ENCODE measurements at places on chromosomes 1 and 21.

GRCh38 chr21:33734291-33734690 lies 92.0 kb downstream of the ITSN1 start:
- DNase-seq, result no peak

GRCh38 chr1:167392200-167392696 lies 126.1 kb downstream of the CD247 start:
- DNase-seq, result no peak

DNA sequence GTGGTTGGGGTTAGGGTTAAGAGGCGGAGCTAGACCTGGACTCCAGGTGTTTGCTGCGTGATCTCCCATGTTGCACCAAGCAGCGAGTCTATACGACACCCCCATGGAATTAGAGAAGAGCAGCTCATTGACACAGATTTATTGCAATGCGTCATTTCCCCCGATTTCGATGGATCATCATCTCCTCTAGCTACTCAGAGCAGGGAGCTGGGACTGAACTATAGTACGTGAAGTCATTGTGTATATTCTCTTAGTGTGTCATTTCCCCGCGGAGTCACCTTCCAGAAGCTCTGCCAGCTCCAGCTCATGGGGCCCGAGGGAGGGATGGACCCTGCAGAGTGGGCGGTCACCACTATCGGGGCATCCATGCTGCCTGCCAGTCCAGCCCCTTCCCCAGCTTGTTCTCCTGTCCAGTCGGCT lies 7.5 kb upstream of the C2CD2 start:
- DNase-seq, result no peak

GRCh38 chr1:164673584-164674214 lies 114.7 kb downstream of the PBX1 start:
- no peak for DNase-seq

DNA sequence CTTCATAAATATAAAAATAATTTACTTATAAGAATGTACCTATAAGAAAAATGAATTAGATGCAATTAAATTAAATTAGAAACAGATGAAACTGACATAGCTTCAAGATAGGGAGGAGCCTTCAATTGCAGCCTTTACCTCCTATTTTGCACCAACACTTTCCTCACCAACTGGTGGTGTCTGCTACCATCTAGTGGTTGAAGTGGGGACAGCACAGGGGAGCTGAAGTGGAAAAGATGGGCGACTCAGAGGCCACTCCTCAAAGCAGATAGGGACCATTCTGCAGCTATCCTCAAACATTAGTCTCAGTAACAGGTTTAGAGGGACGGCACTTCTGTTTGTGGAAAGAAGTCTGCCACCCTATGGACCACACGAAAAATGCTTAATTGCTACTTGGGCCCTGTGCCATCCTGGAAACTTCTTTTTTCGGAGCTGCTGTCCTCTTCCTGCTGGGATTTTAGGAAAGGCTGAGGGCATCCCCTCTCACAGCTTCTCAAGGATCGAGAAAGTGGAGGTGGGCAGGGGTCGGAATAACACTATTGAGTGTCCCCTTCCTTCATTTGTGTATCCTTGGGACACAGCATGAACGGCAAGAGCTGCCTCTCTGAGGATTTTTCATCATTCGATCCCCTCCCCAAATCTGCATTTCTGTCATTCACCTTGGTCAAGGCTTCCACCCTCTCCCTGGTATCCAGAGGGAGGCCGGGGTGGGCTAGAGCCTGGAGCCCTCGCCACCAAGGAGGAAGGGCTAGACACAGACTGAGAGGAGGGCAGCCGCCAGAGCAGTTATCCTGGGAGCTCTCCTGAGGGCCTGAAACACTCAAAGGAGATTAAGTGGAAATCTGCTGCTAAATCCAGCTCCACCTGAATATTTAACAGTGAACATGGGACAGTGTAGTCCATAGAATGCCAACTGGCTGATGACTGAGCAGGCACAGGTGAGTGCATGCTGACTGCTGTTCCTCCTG lies 9.6 kb downstream of the PROK1 start:
- DNase-seq, result no peak

DNA sequence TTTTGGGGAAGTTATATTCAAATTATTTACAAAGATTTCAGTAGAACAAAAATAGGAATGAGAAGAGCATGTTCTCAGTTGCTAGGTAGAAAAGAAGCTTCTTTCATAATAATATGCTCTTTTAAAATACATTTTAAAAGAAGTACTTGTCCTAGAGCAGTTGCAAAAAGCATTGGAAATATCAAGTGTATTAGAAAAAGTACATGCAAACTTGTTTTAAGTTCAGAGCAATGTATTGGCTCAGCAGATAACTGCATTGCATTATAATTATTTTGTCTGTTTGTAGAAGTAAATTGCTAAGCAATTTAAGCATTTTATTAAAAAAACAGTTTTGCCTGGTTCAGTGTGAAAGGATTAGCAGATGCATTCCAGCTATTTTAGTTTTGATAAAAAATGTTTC lies 806.4 kb downstream of the USP25 start:
- no peak for DNase-seq

DNA sequence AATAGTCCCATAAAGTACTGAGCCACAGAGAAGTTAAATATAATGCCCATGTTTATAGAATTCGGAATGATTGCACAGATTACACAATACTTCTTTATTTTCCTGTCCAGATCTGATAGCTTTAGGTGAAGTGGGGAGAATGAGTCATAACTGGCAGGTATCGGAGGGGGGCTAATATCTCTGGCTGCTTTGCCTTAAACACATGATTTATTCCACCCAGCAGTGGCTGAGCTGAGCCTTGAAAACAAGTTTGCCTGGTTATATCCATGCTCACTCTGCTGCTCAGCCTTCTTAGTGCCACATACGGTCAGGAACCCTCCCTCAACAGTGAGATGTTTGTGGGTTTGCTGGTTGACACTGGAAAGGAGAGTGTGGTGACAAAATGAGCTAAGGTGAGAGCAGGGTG lies 119.7 kb upstream of the ZNF648 start:
- DNase-seq, result no peak

DNA sequence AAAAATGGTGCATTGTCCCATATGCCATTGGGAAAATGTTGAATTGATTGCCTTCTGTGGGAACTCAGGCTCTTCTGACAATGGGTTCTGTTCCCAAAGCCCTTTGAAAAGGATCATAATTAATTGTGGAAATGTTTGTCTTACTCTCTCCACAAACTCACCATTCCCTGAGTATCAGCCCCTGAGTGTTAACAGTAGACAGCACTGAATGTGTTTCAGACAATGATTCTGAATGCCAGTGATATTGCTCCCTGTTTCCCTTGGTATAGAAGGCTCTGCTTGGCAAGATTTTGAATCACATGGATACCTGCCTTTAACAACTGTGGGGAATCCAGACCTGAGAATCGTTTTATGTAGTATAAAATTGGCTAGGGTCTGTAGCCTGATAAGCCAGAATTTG lies 1096.8 kb downstream of the ADGRL2 start:
- DNase-seq, result no peak

DNA sequence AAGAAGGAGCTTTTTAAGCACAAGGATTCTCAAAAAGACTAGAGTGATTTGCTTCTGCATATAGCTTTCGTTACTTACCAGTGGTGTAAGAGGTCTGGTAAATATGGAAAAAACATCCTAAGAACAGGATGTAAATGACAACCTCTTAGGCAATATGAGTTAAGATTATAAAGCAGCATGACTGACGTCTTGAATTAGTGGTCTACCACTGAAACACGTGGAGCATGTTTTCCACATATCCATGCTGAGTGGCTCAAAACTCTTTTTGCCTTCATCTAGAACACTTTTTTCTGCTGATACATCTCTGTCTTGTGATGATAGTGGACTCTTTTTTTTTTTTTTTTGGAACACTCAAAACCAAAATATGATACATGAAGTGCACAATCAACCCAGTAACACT lies 44.6 kb downstream of the RCAN1 start:
- no peak for DNase-seq

- no peak for DNase-seq
Measured at GRCh38 chr1:43938892-43939587, 5.4 kb downstream of the ARTN start.

DNA sequence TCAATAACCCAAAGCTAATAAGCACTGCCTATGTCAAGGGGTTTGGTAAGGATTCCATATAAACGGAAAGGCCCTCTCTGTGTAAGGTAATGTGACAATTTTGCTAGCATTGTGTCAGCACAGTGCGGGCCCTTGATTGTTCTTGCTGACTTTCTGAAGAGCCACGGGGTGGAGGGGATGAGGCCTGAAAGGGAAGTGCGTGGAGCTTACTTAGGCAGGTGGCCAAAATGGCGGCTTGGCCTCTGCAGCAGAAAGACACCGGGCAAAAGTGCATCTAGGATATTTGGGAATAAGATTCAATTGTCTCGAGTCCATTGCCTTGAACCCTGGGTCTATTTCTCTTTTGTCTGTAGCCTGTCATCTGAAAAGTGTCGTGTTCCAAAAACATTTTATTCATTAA lies 114.3 kb downstream of the TGFB2 start:
- DNase-seq, result no peak

DNA sequence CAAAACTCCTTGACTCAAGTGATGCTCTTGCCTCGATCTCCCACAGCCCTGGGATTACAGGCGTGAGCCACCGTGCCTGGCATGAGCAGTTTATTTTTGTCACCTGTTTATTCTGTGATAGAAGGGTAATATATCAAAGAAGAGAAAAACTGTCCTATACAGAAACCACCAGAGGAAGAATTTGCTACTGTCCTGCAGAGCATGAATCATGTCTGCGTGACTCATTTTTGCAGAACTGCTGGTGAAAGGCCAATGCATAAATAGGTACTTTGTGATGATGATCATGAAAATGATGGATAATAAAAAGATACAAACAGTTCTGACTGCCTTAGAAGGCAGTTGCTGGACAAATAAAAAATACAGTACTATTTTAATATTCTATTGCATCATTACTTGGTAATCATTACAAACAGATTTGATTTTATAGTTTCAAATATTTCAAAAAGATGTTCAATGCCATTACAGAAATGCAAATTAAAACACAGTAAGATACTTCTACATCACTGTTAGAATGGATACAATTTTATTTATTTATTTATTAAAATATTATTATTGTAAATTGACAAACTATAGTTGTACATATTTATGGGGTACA lies 26.5 kb downstream of the RIPPLY3 start:
- no peak for DNase-seq

- no peak for DNase-seq
Measured at GRCh38 chr1:68011657-68012375, 38.6 kb downstream of the DIRAS3 start.

- no peak for DNase-seq
Measured at GRCh38 chr1:151618470-151618869, 6.6 kb downstream of the SNX27 start.

GRCh38 chr1:99726818-99727217 lies 39.6 kb downstream of the FRRS1 start:
- DNase-seq, result no peak

DNA sequence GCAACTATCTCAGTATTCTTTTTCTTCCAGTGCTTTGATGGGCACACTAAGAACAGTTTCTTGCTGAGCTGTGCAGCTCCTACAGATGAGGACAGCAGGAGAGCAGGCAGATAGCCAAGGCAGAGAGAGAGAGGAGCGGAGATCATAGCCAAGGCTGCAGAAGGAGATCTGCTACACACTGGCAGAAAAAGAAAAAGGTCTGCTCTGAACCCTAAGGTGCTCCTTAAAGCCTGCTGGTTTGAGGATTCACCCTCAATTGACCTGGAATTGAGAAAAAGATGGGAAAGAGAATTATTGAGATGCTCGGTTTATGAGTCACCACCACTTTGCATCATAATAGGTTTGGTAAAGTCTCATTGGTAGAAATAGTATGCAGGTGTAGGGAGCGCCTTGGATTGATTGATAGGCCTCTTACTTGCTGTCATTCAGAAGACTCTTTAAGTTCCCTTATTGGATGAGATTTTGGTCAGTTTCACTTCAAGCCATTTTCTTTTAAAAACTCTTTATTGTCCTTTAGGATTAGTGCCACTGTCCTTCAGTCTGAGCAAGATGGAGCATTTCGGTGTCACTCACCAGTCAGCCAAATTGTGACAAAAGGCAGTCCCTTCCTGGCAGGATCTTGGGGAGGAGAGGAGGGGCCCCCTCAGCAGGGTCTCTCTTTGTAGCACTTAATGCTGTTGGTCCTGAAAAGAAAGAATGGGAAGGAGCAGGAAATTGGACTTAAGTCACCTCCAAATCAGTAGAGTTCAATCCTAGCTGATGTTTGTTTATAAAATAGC lies 685.0 kb downstream of the ADGRL2 start:
- no peak for DNase-seq

GRCh38 chr1:230172016-230172537 lies 105.0 kb downstream of the GALNT2 start:
- DNase-seq, result no peak

- no peak for DNase-seq
Measured at GRCh38 chr1:65316233-65316632, 6.9 kb downstream of the DNAJC6 start.

GRCh38 chr1:31734582-31735107 lies 29.5 kb downstream of the ADGRB2 start:
- no peak for DNase-seq

DNA sequence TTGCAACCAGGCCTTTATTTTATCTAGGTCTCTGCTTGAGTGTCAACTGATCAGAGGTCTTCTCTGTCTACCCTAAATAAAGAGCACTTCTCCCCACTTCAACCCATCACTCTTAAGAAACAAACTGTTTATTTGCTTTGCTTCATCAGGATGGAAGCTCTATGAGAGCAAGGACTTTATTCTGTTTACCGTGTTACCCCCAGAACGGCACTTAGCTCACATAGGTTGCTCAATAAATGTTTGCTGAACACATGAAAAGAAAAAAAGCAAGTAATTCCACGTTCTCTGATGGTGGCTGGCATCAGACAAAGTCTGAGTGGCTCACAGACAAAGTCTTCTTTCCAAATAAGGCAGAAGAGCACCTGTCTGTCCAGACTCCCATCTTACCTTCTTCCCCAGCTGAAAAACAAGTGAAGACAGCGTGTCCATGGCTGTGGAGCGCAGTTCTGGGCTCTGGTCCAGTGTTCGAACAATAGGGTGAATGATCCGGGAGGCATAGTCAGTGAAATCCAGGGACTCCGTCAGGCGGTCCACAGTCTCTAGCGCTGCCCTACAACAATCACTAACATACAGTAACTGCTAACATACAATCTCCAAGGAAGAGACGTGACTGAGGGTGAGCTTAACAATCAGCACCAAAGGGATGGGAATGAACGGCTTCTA lies 22.9 kb downstream of the ANGPTL7 start:
- no peak for DNase-seq

DNA sequence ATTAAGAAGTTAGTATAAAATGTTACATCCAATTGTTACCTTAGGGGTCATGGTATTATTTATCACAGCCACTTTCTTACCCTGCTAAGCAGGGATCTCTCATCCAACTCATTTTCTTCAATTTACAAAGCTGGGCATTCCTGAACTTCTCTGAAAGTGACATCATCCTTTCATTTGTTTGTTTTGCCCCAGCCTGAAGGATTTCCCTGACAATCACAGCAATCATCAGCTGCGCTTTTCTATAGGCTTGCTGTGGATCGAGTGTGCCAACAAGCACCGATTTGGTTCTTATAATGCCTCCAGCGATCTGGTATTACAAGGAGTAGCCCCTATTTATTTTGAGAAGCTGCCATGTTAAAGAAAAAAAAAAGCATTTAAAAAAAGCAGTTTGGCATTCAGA lies 240.2 kb downstream of the USH2A start:
- no peak for DNase-seq

Data from cortex of kidney (tissue), 1 donor.